DMS153 (cell line): ENCODE measurements at places on chromosomes 3 and 15.

DNA sequence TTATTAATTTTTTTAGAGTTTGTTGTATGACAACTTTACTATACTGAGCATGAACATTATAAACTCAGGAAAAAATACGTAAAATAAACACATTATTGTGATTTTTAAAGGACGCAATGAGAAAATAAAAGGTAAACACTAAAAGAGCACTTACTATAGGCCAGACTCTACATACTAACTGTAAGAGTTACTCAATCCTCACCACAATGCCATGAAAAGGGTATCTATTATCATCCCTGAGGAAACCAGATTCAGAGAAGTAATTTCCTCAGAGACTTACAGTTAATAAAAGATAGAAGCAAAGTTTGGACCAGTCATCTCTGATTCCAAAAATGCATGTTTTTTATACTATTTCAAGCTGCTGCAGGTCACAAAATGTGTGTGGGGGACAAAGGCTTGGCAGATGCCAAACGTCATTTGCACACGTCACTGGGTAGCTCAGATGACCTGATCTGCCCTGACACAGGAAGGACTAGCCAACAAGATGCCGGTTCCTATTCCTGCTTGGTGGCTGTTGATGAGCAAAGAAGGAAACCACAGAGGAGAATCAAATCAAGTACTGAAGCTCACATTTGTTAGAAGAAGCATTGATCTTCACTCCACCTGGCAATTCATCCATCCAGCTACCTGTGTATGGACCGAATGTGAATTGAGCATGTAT is 42.3 kb downstream of the KLHL6 start:
- no peak for DNase-seq

GRCh38 chr15:95868450-95868849 is 462.1 kb upstream of the NR2F2 start:
- no peak for DNase-seq

DNA sequence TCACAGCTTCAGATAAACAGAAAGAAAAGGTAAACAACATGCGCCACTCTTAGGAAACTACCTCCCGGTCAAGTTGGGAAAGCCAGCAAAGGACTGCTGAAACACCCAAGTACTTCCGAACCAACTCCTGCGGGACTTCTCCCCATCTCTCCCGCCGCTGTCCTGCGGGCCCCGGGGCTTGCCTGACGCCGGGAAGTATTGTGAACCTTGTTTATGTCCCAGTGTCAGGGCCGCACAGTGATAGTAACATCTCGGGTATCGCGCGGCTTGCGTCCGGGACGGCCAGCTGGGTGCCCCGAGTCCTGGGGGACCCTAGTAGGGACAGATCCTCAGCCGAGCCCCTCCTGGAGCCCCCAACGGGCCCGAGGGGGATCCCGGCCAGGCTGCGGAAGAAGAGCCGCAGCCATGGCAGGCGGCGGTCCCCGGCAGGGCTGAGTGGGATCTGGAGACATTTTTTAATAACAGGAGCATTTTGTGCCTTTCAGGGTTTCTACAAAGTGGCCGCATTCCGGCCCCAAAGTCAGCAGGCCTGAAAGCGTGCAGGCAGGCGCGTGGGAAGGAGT is 756 bp downstream of the CLPX start:
- DNase-seq: no peak

GRCh38 chr15:64478863-64479262 is 18.5 kb downstream of the ZNF609 start:
- DNase-seq: no peak

GRCh38 chr3:83877910-83878309 is 1080.9 kb upstream of the CADM2 start:
- DNase-seq: no peak

GRCh38 chr3:109057056-109057455 is 60.9 kb downstream of the MORC1 start:
- DNase-seq: no peak

DNA sequence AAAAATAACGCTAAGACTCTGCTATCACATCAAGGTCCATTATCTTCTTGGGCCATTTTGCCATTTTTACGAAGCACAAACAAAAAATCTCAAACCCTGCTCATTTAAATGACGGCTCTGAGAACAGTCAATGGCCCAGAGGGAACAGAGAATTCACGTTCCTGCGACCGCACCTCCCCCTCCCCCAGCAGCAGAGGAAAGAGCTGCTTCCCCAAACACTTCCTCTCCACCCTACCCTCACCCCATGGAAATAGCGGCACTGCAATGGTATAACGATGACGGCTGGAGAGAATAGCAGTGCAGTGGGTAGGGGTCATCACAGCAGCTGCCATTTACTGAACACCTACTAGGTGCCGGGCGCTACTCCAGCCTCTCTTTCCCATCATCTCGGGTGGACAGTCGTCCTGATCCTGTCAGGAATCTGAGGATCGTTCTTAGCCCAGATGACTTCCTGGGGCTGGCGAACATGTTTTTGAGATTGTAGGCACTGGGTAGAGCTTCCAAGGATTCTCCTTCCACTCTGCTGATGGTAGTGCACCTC is 113.3 kb downstream of the IQSEC1 start:
- no peak for DNase-seq

- DNase-seq: peak; percentile 44
Measured at GRCh38 chr3:194773771-194774455, 88.2 kb downstream of the FAM43A start.

DNA sequence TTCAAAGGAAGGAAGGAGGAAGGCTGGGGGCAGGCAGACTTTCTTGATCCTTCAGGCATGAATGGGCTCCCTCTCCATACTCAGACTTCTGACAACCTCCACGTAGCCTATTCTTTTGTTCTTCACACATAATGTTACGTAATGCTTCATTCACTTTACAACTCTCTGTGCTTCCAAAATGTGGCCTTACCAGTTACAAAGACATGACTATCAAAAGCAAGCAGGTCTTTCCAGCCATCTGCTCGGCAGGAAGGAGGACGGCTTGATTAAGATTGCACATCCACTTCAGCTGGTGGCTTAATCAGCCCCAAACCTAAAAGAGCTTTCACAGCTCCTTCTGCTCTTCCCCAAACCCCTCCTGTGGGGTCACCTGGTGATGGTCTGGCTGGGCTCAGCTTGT is 263.2 kb downstream of the XXYLT1 start:
- DNase-seq: no peak

GRCh38 chr3:59056706-59057105 is 6.9 kb upstream of the CFAP20DC start:
- no peak for DNase-seq

DNA sequence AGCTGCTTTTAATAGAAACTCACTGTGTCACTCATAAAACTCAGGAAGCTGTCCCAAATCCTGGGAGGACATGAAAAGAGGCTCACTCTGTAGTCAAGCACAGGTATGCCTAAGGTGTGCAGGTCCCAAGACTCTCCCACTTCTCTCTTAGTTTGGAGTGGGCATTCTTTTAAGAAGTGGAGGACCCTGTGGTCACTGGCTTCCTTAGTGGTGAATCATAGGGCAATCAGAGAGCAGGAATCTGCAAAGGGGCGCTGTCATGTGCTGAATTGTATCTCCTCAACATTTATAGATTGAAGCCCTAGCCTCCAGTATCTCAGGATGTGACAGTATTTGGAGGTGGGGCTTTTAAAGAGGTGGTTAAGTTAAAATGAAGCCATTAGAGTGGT is 47.2 kb upstream of the ZBTB38 start:
- no peak for DNase-seq

DNA sequence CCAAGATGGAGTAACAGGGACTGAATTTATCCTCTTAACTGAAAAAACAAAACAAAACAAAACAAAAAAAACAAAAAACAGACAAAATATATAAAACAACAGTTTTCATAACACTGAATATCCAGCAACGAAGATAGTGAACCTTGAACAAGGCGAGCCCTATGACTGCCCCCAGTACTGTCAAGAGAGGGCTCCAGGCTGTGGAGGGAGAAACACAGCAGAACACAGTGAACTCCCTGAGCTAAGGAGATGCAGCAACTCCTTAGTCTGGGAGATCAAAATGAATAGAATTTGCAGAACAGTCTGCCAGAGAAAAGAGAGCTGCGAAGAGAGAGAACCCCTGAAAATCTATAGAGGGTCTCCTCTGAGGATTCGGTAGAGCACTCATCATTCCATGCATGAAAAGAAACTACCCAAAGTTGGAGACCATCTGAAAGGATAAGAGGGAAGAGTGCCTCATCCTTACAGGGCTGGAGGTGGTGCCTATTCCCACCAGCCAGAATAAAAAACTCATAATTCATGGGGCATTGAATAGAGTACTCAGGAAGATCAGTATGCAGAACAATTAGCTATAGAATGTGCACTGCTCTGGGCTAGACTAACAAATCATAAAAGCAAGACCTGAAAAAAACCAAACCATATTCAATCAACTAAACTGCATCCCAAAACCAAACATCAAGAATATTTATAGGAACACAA is 101.8 kb downstream of the FRMD4B start:
- no peak for DNase-seq

- peak; percentile 12 for DNase-seq
Measured at GRCh38 chr3:45665101-45665572, 24.1 kb upstream of the SACM1L start.

DNA sequence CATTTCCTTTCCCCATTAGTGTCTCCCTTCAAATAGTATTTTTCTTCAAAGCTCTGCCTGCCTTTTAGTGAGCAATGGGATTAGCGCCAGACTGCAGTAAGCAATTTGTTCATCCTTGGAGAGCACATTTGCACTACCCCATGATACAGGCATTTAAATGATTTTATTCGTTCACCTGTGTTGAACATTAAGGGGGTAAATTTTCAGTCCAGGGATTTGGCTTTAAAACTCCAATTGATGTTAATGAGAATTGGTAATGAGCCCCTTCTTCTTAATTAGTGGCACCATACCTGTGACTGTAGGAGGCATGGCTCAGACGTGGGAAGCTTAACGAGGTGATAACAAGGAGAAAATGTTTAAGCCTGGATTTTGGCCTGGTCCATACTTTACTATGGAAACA is 161.4 kb upstream of the NANOGP8 start:
- DNase-seq: no peak

DNA sequence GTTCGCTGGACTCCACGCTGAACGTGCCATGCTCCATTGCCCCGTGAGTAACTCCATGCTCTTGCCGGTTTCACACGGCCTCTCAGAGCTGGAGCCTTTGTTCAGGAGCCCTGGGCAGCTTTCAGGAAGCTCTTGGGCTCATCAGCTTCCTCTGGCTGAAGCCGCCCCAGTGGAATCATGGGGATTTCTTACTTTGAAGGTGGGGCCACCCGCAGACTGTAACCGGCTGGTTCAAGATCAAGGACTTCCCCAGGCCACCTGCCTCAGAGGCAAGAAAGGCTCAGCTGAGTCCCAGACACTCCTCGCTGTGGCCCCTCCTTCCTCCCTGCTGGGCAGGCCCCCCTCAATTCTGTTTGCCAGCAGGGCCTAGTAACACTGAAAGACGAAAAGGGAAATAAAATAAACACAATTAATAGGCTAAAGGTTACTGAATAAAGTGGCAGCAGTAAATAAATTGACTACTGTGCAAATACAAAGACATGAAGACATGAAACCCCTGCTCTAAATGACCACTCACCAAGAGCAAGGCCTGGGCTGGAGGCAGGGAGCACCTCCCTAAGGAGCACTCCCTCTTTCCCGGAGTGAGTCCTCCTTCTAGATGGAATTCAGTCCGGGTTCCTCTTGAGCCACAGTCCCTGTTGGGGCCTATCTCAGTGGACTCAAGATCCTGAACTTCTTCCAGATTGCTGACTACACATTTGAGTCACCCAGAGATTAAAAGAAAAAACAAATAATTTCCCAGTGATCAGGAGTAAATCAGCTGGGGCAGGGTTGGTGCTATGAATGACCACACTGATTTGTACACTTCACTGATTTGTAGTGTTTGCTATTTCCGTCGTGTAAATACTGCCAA is 51.0 kb downstream of the ZDHHC19 start:
- DNase-seq: peak; percentile 28

- peak; percentile 59 for DNase-seq
Measured at GRCh38 chr15:77506311-77507142, 85.8 kb downstream of the HMG20A start.

- no peak for DNase-seq
Measured at GRCh38 chr3:23301819-23302218, 98.7 kb downstream of the UBE2E2 start.

- no peak for DNase-seq
Measured at GRCh38 chr3:129954514-129954913, 20.0 kb upstream of the TRH start.

GRCh38 chr15:91110407-91110806 is 10.3 kb downstream of the SV2B start:
- no peak for DNase-seq

- DNase-seq: no peak
Measured at GRCh38 chr3:50848308-50848707, 173.6 kb downstream of the DOCK3 start.

- DNase-seq: no peak
Measured at GRCh38 chr3:115380883-115381572, 233.9 kb upstream of the ZBTB20 start.

- DNase-seq: no peak
Measured at GRCh38 chr3:103785537-103785936, 1350.7 kb downstream of the ZPLD1 start.

GRCh38 chr15:85913461-85913860 is 118.7 kb upstream of the KLHL25 start:
- DNase-seq: no peak

DNA sequence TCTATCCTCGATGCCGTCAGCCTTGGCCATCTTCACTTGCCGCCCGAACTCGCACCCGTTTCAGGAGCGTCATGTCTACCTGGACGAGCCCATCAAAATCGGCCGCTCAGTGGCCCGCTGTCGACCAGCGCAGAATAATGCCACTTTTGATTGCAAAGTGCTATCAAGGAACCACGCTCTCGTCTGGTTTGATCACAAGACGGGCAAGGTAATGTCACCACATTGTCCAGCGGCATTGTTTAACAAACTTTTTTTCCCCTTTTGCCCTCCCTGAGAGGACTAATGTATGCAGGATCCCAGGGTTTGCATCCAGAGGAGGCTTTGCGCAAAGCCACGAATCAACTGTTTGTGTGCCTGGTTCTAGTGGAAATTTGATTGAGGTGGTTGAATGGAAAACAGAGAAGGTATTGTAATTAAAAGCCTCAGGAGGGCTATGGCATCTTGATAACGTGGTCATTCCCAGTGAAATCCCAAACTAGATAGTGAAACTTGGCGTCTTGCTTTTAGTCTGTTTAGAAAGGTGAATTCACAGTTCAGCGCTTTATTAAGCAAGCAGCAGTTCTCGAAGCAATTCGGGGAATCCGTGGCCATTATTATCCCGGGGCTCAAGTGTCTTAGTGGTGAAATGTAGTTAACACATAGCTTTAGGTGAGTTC is 1.7 kb downstream of the SLMAP start:
- DNase-seq: no peak

DNA sequence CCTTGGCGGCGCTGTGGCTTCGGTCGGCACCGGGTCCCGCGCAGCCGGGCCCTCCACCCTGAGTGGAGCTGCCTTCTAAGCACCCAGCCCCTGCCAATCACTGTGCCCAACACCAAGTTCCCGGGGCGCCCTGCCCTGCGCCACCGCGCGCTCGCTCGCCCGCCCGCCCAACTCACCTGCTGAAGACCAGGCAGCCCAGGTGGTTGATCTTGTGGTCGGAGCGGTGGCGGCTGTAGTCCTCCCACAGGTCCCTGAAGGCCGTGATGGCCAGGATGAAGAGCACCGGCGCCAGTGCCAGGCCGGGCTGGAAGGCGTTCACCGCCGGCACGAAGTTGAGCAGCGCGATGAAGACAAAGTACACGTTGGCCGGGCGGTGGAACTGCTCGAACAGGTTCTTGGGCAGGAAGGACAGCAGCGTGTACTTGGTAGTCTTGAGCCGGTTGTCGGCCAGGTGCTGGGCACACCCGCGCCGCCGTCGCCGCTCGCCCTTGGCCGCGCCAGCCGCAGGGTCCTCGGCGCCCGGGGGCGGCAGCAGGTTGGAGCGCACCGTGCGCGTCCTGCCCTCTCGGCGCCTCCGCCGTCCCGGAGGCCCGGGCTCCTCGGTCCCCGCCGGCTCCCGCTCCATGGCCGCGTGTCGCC is 536 bp downstream of the ATP10A start:
- no peak for DNase-seq
